ENCODE measurements at places on chromosomes 16 and 17.
A peak's percentile ranks its signal among the peaks of the same experiment; 100 is the strongest.

DNA sequence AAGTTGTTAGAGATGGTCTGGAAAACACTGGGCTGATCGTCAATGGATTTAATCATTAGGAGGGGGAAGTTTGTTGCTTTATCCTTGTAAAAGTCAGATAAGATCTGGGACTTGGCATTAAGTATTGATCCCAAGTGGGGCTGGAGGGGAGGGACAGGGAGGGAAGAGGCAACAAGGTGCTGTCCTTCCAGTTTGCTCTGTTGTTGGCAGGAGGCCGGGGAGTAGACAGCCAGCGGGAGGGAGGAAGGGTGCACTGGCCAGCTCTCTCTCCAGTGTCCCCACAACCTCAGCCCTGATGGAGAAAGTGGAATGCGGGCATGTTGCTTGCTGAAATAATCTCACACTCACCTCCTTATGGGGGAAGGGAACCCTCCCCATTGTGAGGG is 210.2 kb downstream of the CCDC182 start:
- no peak for DNase-seq

GRCh38 chr17:55327225-55328088 is 62.7 kb downstream of the HLF start:
- DNase-seq: no peak

DNA sequence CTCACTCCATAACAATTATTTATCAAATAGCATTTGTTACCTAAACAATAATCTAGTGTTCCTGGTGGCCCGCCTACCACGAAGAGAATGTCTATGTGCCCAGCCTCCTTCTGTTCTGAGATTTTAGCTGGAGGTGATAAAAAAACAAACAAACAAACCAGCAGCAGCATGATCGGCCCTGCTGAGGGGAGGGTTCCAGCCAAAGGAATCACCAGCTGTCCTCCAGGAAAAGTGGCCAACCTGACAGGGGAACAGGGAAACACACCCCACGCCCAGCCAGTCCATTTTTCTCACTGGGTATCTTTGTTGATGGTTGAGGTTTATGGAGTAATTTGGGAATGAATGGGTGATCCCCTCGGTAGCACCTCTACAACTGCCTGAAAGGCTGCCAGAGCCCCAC is 203.0 kb upstream of the DYNLRB2 start:
- no peak for DNase-seq

GRCh38 chr16:23232806-23233205 is 50.3 kb downstream of the SCNN1G start:
- DNase-seq: peak; percentile 45

GRCh38 chr17:17921192-17922069 is 50.8 kb downstream of the TOM1L2 start:
- DNase-seq: no peak

DNA sequence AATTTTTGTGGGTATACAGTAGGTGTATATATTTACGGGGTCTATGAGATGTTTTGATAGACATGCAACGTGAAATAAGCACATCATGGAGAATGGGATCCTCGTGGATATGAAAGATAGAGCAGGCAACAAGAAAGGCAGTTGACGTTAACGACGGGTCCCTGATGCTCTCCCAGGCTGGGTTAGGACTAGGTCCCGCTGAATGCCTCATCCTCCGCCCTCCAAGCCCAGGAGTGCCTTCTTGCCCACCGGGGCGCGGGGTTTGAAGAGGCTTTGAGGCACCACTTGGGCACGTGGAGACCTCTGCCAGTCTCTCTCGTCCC is 9.5 kb upstream of the ZFP90 start:
- no peak for DNase-seq

DNA sequence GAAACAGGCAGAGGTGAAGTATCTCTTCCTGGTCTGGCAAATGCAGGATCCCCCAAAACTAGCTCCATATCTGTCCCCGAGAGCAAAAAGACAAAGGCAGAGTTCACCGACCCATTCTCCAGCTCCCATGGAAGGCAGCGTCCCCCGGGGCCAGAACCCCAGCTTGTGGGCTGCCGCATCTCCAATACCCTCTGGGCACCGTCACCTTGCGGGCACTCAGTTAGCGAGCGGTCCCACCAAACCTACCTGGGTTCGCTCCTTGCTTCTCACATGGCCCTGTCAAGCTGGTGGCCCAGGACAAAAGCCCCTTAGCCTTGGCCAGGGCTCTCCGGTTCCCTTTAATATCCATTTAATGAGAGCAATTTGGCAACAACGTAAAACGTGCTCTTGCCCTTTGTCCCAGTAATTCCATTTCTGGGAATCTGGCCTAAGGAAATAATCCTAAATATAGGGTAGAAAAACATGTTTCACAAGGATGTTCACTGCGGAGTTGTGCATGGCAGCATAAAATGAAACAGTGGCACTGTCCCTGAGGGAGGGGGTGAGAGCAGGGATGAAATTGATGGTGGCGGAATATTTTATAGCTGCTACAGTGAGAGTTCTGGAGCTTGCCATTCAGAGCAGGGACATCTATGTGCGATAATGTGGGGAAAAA is 157.1 kb downstream of the CMIP start:
- peak; percentile 46 for DNase-seq

DNA sequence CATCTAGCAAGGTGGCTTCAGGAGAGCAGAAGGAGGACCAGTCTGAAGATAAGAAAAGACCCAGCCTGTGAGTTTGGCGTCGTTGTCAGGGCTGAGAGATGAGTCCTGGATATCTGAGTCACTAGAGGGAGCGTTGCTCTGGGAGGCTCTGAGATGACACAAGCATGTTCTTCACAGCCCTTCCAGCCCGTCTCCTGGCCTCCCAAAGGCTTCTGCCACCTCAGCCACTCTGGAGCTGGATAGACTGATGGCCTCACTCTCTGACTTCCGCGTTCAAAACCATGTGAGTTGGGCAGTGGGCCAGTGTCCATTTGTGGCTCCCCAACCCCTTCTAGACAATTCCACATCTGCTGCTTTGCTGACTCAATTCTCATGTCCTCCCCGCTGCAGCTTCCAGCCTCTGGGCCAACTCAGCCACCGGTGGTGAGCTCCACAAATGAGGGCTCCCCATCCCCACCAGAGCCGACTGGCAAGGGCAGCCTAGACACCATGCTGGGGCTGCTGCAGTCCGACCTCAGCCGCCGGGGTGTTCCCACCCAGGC is 2.3 kb downstream of the TGFB1I1 start:
- DNase-seq: no peak

DNA sequence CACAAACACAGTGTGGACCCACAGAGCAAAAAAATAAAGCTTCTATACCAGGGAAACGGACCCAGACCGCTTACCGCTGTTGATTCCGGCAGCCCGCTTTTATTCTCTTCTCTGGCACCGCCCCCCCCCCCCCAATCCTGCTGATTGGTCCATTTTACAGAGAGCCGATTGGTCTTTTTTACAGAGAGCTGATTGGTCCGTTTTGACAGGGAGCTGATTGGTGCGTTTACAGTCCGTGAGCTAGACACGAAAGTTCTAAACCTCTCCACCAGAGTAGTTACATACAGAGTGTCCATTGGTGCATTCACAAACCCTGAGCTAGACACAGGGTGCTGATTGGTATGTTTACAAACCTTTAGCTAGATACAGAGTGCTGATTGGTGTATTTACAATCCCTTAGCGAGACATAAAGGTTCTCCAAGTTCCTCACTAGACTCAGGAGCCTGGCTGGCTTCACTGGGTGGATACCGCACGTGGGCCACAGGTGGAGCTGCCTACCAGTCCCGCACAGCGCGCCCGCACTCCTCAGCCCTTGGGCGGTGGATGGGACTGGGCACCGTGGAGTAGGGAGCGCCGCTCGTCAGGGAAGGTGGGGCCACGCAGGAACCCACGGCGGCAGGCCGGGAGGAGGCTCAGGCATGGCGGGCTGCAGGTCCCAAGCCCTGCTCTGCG is 92.4 kb downstream of the HAPSTR1 start:
- DNase-seq: no peak

- DNase-seq: no peak
Measured at GRCh38 chr16:48831076-48831722, 221.2 kb upstream of the N4BP1 start.

GRCh38 chr17:1354030-1354429 is 46.0 kb downstream of the YWHAE start:
- no peak for DNase-seq

GRCh38 chr16:63372283-63372682 is 1336.0 kb upstream of the CDH8 start:
- DNase-seq: no peak
